ENCODE measurements at places on chromosomes 3 and 15.

GRCh38 chr15:83605111-83605945 lies 48.6 kb upstream of the ADAMTSL3 start:
- no peak for DNase-seq

DNA sequence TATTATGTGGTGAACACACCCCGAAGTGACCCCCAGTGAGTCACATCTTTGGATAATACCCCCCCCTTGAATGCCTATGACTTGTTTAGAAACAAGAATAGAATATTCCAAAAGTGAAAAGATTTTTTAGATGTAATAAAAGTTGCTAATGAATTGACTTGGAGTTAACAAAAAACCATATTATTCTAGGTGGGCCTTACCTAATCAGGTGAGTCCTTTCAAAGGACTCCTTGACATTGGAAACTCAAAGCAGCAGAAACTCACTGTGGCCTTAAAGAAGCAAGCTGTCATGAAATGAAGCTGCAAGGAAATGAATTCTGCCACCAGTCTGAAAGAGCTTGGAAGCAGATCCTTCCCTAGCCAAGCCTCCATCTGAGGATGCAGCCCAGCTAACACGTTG lies 10.9 kb upstream of the ISL2 start:
- no peak for DNase-seq

- DNase-seq = no peak
Measured at GRCh38 chr3:20837676-20838302, 651.8 kb upstream of the SGO1 start.

DNA sequence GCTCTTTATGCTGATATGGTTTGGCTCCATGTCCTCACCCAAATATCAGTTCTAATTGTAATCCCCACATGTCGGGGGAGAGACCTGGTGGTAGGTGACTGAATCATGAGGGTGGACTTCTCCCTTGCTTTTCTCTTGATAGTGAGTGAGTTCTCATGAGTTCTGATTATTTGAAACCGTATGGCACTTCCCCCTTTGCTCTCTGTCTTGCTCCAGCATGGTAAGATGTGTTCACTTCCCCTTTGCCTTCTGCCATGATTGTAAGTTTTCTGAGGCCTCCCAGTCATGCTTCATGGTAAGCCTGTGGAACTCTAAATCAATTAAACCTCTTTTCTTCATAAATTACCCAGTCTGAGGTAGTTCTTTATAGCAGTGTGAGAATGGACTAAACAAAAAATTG lies 107.6 kb downstream of the IMPG2 start:
- DNase-seq = no peak

Measured in activated CD4-positive, alpha-beta T cell treated with anti-CD3 and anti-CD28 coated beads, Interleukin-2, amount 50 U/mL, for 24 hours (primary cell).